ENCODE measurements at places on chromosomes 6 and 20. TPM values are rescaled to one million over a fixed set of nuclear protein-coding genes. Genes with fewer than 3 reads are reported as not detected.

The LY86 gene
- total RNA-seq, result not detected

The SLC22A2 gene
- not detected for total RNA-seq

The RNF144B gene
- total RNA-seq, result 0.15 TPM

The GRM4 gene
- 1.2 TPM for total RNA-seq

The FOXS1 gene
- 0.53 TPM for total RNA-seq

The SGK2 gene
- 2.8 TPM for total RNA-seq

The ACOT13 gene
- total RNA-seq, result 12.0 TPM

The HLA-DRA gene
- total RNA-seq, result 2.3 TPM

The POM121L2 gene
- not detected for total RNA-seq

- peaks cover 20% of the 10 kb centered on the region for H3K4me1 ChIP-seq
- H3K4me3 ChIP-seq, result peak overlapping the region; percentile 89
- H3K27ac ChIP-seq, result no peak overlapping the region
- peaks cover 32% of the 10 kb centered on the region for H3K27me3 ChIP-seq
- DNase-seq, result no peak
- H3K36me3 ChIP-seq, result no peaks in the 10 kb centered on the region
Measured at GRCh38 chr6:52361414-52361944, 472 bp upstream of the PAQR8 start.

GRCh38 chr6:36028088-36028876 is 674 bp downstream of the MAPK14 start:
- H3K27ac ChIP-seq, result peak overlapping the region; percentile 85
- DNase-seq, result no peak
- H3K4me1 ChIP-seq, result peaks cover 20% of the 10 kb centered on the region
- H3K36me3 ChIP-seq, result no peaks in the 10 kb centered on the region
- peaks cover 22% of the 10 kb centered on the region for H3K27me3 ChIP-seq
- peak overlapping the region; percentile 80 for H3K4me3 ChIP-seq

DNA sequence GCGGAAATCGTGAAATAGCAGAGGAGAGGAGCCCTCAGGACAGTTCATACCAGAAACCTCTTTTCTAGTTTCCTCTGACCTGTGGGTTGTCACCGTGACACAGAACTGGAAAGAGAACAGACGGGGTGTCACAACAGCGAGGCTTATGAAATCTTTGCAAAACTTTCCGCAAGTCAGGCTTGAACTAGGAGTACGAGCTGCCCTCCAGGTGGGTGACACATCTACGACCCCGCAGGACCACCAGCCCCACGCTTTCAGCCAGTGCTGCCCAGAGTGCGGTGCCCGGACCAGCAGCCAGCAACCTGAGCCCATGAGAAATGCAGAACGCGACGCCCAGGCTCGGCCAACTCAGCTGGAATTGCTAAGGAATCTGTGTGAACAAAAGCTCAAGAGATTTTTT is 30.8 kb downstream of the WRNIP1 start:
- no peaks in the 10 kb centered on the region for H3K36me3 ChIP-seq
- no peak overlapping the region for H3K4me3 ChIP-seq
- H3K27ac ChIP-seq, result no peak overlapping the region
- DNase-seq, result no peak
- H3K4me1 ChIP-seq, result peaks cover 10% of the 10 kb centered on the region
- no peaks in the 10 kb centered on the region for H3K27me3 ChIP-seq

GRCh38 chr6:120157873-120158272 is 808.3 kb upstream of the MAN1A1 start:
- H3K36me3 ChIP-seq, result no peaks in the 10 kb centered on the region
- no peaks in the 10 kb centered on the region for H3K27me3 ChIP-seq
- H3K4me3 ChIP-seq, result no peak overlapping the region
- DNase-seq, result no peak

GRCh38 chr20:7505835-7506221 is 434.4 kb downstream of the HAO1 start:
- no peaks in the 10 kb centered on the region for H3K36me3 ChIP-seq
- H3K27me3 ChIP-seq, result no peaks in the 10 kb centered on the region
- H3K4me3 ChIP-seq, result no peak overlapping the region
- no peak for DNase-seq
- no peak overlapping the region for H3K27ac ChIP-seq
- no peaks in the 10 kb centered on the region for H3K4me1 ChIP-seq

DNA sequence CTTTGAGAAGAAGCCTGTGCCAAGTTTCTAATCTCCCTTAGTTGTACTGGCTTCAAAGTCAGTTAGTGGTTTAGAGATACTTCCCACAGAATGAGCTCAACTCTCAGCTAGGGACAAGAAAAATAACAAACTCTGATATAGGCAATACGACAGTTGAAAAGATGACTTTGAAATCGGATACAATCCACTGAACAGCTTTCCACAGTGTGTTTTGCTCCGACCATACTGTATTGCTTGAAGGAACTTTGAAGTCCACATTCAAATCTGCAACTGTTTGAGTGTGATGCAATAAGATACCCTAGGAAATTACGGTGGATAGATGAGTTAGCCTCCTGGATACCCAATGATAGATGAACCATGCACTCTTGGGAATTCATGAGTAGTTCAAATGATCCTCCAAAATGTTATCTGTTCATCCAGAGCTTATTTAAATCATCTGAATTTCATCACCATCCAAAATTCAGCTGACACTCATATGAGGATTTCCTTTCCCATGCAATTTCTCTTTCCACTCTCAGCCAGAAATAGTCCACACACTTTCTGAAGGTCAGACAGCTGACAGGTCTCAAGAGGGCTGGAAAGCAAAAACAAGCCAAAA is 443.8 kb downstream of the HAO1 start:
- no peak overlapping the region for H3K4me3 ChIP-seq
- H3K27ac ChIP-seq, result no peak overlapping the region
- no peaks in the 10 kb centered on the region for H3K36me3 ChIP-seq
- no peaks in the 10 kb centered on the region for H3K4me1 ChIP-seq
- no peak for DNase-seq

DNA sequence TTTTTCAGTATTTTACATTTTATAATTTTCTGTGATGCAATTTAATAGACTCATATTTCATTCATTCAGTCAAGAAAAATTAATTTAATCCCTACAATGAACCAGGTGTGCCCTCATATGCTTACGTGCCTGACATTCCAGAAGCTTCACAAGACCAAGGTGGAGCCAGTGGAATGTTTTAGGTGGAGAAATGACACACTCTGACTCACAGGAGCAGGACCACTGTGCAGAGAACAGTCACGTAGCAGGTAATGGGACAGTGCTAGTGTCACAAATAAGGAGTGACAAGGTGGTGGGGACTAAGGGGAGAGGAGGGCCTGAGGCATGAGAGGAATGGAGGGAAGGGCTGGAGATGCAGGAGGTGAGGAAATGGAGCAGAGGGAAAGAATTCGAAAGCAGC is 37.0 kb upstream of the HLA-G start:
- H3K4me1 ChIP-seq, result no peaks in the 10 kb centered on the region
- no peaks in the 10 kb centered on the region for H3K36me3 ChIP-seq
- H3K27me3 ChIP-seq, result peaks cover 57% of the 10 kb centered on the region
- DNase-seq, result no peak
- no peak overlapping the region for H3K27ac ChIP-seq
- no peak overlapping the region for H3K4me3 ChIP-seq

DNA sequence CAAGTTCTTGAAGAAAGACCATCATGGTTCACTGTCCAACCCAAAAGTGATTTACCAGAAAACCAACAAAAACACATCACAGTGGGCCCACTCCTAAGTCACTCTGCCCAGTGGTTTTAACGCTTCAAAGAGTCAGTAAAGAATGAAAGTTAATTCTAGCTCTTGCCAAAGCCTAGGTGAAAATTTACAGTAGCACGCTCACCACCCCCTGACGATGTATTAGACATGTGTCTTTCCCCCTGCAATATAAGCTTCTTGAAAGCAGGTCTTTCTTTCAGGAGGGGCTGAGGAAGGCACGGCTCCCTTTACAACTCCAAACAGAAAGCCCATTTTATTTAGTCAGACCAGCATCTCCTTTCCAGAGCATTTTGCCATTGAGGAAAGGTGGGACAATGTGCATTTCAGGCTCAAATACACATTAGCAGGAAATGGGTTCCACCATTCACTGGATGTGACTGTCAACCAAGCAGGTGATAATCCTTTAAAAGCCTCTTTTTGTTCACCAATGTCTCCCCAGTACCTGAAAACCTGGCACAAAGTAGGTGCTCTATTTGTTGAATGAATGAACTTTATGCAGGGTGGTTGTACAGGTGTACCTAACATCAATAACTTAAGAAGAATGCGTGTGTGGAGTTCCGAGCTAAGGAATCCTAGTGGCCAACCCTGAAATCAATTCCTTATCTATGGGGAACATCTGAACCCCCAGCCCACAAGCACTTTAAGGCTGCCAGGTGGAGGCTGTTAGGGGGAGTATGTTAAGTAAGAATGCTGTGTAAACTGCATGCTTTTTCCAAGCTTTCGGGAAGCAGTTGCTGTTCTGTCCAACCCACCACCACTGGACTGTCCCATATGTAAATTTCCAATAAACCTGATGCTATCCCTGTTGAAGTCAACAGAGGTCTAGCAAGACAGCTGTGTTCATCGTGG is 11.4 kb downstream of the EZR start:
- H3K27me3 ChIP-seq, result no peaks in the 10 kb centered on the region
- DNase-seq, result no peak
- no peak overlapping the region for H3K27ac ChIP-seq
- no peaks in the 10 kb centered on the region for H3K36me3 ChIP-seq

- H3K4me1 ChIP-seq, result no peaks in the 10 kb centered on the region
- H3K36me3 ChIP-seq, result no peaks in the 10 kb centered on the region
- peaks cover 67% of the 10 kb centered on the region for H3K27me3 ChIP-seq
- no peak overlapping the region for H3K4me3 ChIP-seq
- no peak overlapping the region for H3K27ac ChIP-seq
- no peak for DNase-seq
Measured at GRCh38 chr20:63115651-63116411, 100.1 kb downstream of the YTHDF1 start.

- DNase-seq, result no peak
- peaks cover 24% of the 10 kb centered on the region for H3K4me1 ChIP-seq
- H3K4me3 ChIP-seq, result no peak overlapping the region
- no peaks in the 10 kb centered on the region for H3K36me3 ChIP-seq
- H3K27ac ChIP-seq, result no peak overlapping the region
- H3K27me3 ChIP-seq, result no peaks in the 10 kb centered on the region
Measured at GRCh38 chr6:13373488-13373886, 45.1 kb upstream of the TBC1D7 start.

- H3K36me3 ChIP-seq, result no peaks in the 10 kb centered on the region
- no peak for DNase-seq
- no peak overlapping the region for H3K27ac ChIP-seq
- H3K27me3 ChIP-seq, result no peaks in the 10 kb centered on the region
- H3K4me1 ChIP-seq, result no peaks in the 10 kb centered on the region
- no peak overlapping the region for H3K4me3 ChIP-seq
Measured at GRCh38 chr20:22523499-22524392, 60.6 kb downstream of the FOXA2 start.

DNA sequence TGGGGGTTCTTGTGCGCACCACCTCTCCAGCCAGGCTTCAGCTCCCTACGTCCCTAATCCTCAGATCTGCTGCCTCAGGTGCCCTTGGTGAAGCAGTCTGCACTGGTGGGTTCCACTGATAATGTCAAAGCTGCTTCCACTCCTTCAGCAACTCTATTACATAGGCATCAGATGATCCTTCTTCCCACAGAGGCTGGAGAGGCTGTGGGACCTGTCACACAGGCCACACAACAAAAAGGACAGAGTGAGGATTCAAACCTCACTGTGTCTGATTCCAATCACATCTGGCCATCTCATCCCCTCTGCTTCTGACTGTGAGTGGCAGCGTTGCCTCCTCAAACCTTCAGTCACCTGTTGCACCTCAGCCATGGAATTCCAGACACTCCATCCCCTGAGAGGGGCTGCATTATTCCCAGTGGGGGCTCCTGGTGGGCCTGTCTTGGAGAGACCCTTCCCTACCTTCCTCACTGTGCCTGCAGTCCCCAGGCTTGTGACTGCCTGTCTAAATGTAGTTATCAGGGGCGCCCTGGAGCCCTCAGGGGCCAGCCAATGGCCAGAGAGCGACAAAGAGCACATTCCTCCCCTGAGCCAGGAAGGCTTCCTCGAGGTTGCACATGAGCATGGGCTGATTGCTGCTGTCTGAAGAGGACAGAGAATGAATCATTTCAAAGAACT is 211.4 kb upstream of the ECI2 start:
- H3K36me3 ChIP-seq, result no peaks in the 10 kb centered on the region
- DNase-seq, result no peak
- H3K4me3 ChIP-seq, result no peak overlapping the region
- no peak overlapping the region for H3K27ac ChIP-seq

GRCh38 chr6:168578036-168578435 is 137.1 kb downstream of the SMOC2 start:
- no peaks in the 10 kb centered on the region for H3K27me3 ChIP-seq
- no peaks in the 10 kb centered on the region for H3K36me3 ChIP-seq
- H3K4me1 ChIP-seq, result peaks cover 9% of the 10 kb centered on the region
- no peak overlapping the region for H3K27ac ChIP-seq
- no peak for DNase-seq

GRCh38 chr20:16587066-16587465 is 13.8 kb upstream of the KIF16B start:
- no peak overlapping the region for H3K4me3 ChIP-seq
- no peak overlapping the region for H3K27ac ChIP-seq
- H3K4me1 ChIP-seq, result no peaks in the 10 kb centered on the region

GRCh38 chr6:119501798-119502483 is 152.4 kb upstream of the MAN1A1 start:
- H3K27me3 ChIP-seq, result no peaks in the 10 kb centered on the region
- no peak overlapping the region for H3K27ac ChIP-seq
- H3K4me1 ChIP-seq, result no peaks in the 10 kb centered on the region
- H3K4me3 ChIP-seq, result no peak overlapping the region
- H3K36me3 ChIP-seq, result no peaks in the 10 kb centered on the region
- no peak for DNase-seq

DNA sequence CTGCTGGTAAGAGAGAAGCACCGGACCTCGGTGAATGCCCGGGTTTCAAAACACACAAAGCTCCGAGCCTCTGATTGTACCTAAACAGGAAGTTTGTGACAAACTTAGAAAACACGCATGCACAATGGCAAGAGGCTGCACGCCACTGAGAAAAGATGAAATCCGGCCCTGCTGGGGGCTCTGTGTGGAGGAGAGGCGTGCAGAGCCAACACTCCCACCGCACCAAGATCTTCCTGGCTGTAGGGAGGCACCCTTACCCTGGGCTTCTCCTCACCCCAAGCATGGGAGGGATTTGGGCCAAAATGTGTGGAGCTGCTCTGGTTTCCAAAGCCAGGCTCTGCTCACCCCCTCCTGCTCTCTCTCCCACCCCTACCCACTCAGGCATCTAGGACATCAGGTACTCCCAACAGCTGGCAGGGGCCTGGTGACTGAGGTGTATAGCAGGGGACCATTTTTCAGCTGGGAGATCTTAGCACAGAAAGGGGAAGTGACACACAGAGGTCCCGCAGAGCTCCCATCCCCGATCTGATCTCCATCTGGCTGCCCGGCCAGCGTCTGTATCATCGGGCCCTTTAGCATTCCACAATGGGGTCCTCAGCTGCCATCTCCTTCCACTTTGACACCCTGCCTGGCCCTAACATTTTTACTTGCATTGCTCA is 84.2 kb downstream of the TRERF1 start:
- no peaks in the 10 kb centered on the region for H3K27me3 ChIP-seq
- DNase-seq, result no peak
- no peaks in the 10 kb centered on the region for H3K36me3 ChIP-seq
- H3K27ac ChIP-seq, result peak overlapping the region; percentile 29
- no peak overlapping the region for H3K4me3 ChIP-seq

Measured in neural progenitor cell (in vitro differentiated cells).